ENCODE measurements at places on chromosomes 2 and 18.
A peak's percentile ranks its signal among the peaks of the same experiment; 100 is the strongest.

GRCh38 chr18:3441290-3441689, 8.7 kb upstream of the TGIF1 start:
- no peak for DNase-seq

DNA sequence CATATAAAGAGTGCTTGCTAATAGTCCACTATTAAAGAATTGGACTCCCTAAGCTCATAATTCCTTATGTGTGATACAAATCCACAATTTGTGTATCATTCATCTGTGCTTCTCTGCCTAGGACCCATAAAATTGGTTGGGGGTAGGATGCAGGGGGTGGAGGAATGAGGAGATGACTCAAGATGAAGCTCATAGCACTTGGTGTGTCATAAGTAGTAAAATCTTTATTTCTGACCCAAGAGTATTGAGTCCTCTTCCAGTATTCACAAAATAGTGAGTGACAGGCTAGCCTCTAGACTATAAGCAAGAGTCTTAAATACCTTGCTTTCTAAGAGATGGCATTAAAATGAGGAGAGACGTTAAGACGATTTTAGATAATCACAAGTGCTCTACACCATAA, 390.9 kb upstream of the CDH19 start:
- no peak for DNase-seq

DNA sequence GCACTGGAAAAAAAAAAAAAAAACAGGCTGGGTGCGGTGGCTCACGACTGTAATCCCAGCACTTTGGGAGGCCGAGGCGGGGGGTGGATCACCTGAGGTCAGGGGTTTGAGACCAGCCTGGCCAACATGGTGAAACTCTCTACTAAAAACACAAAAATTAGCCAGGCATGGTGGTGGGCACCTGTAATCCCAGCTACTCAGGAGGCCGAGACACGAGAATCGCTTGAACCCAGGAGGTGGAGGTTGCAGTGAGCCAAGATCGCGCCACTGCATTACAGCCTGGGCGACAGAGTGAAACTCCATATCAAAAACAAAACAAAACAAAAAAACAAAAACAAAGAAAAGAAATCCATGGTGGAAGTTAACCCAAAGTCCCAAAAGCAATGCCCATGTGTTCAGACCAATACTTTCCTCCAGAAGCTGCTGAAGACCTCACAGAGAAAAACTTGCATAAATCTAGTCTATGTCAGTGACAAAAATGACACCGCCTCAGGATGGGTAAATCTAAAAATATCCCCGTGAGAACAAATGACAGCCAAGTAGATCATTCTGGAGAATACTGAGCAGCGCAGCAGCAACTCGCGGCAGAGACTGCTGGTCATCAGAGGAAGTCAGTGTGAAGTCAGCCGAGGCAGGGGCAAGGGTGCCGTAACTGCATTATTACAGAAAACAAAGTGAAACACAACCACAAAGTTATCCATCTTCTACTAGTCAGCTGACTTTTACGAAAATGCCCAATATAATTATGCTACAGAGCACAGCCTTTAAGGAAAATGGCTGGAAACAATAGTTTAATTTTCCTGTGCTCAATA, 41.0 kb downstream of the LPIN2 start:
- DNase-seq, result peak; percentile 51

GRCh38 chr2:136243638-136244535, 125.9 kb upstream of the CXCR4 start:
- no peak for DNase-seq

DNA sequence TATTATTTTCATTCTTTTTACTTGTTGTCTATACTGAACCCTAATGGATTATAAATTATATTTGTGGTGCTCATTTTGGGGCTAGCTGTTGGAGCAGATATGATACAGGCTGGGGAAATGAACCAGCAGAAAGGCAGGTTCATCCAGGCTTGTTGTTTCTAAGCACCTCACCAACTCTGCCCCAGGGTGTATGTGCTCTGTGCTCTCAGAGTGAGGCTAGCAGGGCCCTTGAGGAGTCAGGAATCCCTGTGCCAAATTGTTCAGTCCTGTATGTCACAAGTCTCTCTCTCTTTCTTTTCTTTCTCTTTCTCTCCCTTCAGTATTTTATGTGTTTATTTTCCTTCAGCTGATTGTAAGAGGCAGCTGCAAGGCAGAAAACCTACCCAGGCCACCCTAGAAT, 181.1 kb upstream of the DPP10 start:
- DNase-seq, result no peak

DNA sequence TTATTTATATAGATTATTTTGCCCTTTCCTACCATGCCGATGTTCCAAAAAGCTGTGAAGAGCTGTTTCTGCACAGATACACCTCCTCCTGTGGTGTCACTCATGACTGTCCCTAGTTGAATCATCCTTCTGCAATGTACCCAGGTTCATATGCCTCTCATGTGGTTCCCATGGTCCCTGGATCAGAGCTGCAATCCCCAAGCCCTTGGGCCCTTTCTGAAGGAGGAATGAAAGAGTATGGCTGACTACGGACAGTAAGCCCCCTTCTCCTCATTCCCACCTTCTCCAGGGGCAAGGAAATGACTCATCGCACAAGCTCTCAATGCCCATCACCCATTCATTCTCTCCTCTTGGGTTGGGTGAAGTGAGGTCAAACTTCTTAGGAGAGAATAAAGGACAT, 63.9 kb upstream of the ACVR1 start:
- no peak for DNase-seq

GRCh38 chr2:199356412-199356811, 101.3 kb downstream of the SATB2 start:
- no peak for DNase-seq

DNA sequence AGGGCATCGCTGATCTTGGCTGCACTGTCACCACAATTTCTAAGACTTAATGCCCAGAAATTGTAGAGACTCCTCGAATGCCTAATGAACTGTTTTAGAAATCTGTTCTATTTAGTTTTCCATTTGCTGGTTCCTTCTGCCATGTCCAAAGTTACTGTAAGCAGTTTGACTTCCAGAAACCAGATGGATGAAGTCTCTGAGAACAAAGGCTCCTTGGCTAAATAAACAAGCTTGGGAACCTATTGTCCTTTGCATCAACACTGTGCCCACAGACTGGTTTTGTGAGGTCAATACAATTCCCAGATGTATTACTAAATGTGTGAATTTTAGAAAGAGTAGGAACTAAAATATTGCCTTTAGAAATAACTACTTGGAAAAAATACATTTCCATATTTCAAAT, 600.2 kb downstream of the NYAP2 start:
- no peak for DNase-seq

Data from CD4-positive, alpha-beta T cell (primary cell).